ENCODE measurements at places on chromosomes 16 and 17.

DNA sequence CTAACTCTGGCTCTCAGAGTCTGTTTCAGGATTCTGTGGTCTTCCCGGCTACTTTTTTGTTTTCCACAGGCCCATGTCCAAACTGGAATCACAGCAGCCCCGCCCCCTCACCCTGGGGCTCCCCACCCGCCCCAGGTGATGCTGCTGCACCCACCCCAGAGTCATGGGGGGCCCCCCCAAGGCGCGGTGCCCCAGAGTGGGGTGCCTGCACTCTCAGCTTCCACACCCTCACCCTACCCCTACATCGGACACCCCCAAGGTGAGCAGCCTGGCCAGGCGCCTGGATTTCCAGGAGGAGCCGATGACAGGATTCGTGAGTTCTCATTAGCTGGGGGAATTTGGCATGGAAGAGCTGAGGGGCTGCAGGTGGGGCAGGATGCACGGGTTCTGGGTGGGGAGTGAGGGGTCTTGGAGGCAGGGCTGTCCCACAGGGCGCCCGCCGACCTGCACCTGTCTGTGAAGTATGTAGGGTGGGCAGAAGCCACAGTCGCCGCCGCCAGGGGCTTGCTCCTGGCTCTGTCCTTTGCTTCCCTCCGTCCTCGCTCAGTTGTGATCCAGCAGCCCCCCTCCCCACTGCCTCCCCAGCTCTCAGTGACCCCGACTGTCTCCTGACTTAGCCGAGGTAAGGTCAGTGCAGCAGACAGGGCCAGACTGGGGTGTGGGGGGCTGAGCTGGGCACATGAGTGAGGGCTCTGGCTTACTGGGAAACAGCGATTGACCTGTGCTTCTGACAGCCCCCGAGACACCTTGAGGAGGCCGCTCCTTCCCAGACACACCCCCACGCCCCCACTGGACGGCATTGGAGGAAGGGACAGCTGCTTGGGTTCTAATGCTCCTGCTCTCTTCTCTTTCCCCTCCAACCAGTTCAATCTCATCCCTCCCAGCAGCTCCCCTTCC, 10.0 kb downstream of the TUFM start:
- DNase-seq: no peak

DNA sequence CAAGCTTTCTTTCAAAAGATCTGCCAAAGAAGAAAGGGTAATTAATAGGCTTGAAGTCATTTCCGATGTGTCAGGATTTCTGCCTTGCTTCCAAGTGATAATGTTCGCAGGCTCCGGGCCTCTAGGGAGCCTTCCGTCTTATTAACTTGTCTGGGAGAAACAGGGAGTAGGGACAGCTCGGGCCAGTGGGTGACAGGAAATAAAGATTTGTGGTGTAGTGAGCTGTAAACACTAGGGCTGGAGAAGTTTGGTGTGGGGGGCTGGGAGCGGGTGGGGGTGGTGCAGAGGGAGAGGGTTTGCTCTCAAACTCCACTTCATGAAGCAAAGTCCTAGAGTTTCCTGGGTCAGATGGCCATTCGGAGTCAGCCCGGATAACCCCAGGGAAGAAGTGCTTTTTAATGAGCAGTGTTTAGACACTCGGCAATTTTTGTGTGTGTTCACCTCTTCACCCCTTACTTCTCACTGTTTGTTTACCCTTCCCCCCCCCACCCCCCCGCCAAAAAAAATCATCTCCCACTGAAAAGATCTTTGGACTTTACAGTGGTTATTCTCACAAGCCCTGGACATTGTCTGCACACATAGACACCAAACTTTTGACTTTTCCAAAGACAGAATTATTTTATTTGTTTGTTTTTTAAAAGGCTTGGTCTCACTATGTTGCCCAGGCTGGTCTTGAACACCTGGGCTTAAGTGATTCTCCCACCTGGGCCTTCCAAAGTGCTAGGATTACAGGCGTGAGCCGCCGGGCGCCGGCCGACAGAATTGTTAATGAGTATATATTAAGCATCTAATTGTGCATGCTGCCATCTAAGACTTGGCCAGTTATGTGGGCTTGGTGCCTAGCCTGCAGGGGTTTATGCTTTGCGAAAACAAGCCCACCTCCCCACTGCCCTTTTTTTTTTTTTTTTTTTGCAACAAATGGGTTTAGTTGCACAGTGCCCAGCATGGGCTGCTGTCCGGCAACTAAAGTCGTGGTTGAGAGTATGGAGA, 196.4 kb downstream of the CCDC182 start:
- no peak for DNase-seq

DNA sequence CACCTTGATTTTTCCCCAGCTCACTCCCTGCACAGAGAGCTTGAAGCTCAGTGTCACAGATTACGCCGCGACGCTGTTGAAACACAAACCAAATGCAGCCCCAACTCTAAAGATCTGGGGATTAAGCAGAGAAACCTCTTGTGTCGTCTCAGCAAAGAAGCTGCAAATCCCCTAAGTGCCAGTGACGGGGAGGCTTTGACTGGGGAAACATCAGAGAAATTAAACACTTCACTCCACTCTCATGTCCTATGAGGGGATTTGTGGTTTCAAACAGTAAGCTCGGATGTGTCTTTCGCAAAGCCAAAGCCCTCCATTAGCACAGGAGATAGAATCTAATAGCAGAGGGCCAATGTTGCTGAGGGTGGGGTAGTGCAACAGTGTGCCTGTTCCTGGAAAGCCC, 233.7 kb downstream of the HS3ST4 start:
- DNase-seq: no peak

- DNase-seq: no peak
Measured at GRCh38 chr16:81319221-81319912, 4.6 kb downstream of the GAN start.

DNA sequence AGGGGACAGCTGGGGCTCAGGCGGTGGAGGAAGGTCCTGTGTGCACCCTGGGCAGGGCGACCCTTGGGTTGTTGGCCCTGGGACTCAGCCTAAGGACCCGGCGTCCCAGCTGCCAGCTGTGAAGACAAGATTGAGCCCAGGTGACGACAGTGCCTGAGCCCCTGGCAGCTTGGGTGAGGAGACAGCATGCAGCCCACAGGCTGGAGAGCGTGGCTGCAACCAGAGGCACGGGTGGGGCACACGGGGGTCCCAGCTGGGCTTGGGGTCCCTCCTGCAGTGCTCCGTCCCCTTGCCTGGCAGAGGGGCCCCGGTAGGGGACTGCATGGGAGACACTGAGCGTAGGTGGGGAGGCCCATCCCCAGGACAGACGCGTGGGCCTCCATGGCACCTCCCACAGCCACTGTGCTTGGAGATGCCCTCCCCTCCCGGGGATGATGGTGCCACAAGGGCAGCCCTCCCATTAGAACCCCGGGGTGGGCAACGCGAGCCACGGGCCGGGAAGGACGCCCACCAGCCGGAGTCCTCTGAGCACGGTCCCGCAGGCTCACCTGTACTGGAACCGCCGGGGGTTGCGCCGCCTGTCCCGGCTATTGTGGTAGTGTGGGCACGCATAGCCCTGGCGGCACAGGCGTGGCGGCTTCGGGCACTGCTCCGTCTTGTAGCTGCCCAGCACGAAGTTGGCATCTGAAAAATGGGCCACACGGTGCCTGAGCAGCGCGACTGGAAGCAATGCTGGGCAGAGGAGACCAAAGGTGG, 15.5 kb downstream of the UNKL start:
- no peak for DNase-seq

DNA sequence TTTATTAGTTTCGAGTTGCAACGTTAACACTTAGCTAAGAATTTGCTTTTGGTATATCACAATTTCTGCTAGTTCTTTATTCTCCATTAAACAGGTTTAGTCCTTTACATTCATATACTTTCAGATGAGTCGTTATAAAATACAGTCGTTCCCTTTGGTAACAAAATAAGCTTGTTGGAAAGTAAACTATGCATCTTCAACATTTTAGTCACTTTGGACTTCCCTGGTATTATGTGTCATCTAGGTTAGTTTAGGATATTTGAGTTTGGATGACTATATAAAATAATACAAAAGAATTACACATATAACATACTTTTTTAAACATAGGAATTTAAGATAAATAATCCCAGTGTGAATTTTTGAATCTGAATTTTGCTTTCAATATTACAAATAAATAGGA, 351.5 kb downstream of the BCAS3 start:
- no peak for DNase-seq

GRCh38 chr16:31193874-31194273, 8.7 kb downstream of the PYCARD start:
- no peak for DNase-seq

DNA sequence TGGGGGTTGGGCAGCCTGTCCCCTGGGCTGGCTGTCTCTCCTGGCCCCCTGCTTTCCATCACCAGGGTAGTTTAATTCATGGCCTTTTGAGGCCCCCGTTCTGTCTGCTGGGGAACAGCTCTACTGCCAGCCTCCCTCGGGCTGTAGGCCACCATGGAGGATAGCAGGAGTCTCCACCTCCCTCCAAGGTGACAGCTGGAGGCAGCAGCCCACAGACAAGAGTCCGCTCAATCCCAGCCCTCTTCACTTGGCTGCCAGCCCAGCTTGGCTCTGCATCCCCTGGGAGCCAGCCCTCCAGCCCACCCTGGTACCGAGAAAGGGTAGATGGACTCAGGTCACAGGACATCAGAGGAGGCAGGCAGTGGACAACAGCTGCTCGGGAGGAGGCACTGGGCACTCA, 194.6 kb upstream of the SDK2 start:
- DNase-seq: no peak

GRCh38 chr16:51971184-51971583, 575.8 kb downstream of the TOX3 start:
- DNase-seq: no peak

GRCh38 chr16:85915125-85915845, 16.3 kb downstream of the IRF8 start:
- DNase-seq: no peak

DNA sequence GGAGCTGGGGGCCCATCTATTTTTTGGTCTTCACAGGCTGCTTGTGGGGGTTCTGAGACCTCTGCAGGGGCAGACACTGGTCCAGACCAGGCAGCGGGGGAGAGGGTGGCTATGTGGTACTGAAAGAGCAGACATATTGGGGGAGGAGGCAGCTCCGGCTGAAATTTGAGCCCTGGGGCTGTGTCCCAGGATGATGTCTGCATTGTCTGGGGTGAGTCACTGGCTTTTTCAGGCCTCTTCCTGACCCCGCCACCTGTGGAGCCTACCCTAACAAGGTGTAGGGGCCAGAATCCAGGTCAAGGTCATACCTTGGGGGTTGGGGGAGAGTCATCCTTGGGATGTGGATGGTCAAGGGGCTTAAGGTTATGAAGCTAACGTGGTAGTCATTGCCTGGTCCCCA, 2.4 kb downstream of the CORO6 start:
- DNase-seq: no peak

DNA sequence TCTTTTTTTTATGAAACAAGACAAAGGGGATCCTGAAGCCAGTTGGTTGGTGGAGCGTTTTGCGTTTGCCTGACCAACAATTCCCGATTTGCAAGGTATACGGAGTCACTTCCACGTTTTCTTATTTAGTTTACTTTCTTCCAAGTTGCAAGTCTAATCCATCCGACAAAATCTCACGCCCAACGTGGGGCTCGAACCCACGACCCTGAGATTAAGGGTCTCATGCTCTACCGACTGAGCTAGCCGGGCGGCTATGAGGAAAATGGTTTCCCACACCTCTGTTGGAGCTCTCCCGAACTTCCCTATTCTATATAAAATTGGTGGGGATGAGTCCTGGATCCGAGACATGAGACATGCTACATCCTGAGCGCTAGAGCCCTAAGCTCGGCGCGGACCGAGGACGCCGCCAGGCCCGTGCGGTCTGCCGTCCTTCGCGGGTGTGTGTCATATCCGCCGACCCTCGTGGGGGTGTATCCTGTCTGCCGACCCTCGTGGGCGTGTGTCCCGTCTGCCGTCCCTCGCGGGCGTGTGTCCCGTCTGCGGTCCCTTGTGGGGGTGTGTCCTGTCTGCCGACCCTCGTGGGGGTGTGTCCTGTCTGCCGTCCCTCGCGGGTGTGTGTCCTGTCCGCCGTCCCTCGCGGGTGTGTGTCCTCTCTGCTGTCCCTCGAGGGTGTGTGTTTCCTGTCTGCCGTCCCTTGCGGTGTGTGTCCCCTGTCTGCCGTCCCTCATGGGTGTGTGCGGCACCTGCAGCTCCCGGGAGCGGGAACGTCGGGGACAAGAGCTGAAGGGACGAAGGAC, 22.6 kb downstream of the ZNF213 start:
- DNase-seq: peak; percentile 91

- DNase-seq: no peak
Measured at GRCh38 chr17:35731917-35732805, 722 bp downstream of the RASL10B start.

DNA sequence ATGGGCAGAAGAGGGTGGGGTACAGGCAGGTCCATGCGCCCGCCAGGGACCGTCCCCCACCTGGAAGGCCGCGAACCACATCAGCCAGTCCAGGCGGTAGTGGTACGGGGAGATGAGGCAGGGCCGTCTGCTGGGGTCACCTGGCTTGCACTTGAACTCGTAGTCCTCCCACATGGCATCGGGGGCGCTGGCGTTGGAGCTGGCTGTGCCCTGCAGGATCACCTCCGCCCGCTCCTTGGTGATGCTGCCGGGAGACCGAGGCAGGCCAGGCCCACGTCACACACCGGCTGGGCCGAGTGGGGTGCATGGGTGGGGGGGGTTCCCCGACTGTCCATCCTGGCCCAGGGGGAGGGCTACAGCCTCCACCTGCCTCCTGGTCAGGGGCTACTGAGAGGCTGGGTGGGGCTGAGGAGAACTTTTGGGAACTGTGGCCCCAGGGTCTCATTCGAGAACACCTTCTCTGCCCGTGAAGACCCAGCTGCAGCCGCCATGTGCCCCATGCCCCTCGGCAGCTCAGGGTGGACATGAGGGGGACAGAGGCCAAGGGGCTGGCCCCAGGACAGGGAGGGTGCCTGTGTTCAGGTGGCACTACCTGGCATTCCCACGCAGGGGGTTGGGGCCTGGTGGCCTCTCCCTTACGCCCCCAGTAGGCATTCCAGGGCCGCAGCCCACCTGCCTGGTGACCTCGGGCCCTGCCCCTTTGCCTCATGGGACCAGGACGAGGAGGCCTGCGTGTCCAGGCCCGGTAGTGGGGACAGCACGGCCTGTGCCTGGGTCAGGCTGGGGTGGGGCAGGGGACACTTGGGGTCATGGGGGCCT, 69.5 kb upstream of the GNG13 start:
- DNase-seq: no peak

DNA sequence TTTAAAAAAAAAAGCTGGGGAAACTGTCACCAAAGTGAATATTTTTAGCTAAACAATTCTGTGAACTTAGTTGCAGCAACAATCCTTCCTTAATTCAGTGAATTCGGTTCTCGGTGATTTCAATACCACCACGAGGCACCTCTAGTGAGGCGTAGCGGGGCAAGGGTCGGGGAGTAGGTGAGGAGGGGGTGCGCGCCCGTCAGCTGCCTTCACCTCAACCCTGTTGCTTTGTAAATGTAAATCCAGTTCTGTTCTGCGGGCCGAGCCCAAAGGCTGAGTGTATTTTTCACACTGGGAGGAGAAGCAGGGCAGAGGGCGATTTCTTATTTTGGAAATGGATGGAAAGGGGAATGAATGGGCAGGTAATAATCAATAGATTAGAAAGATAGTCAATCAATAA, 17.4 kb downstream of the SALL1 start:
- DNase-seq: no peak

- no peak for DNase-seq
Measured at GRCh38 chr16:30066761-30067583, 1.4 kb downstream of the ALDOA start.

All from SK-N-MC (cell line).